Stimulated activated CD8-positive, alpha-beta memory T cell treated with anti-CD3 and anti-CD28 coated beads, Interleukin-15, amount 100 ng/mL, for 4 hours (primary cell): ENCODE measurements at places on chromosomes 7 and 10.

GRCh38 chr7:112771166-112771565 is 19.0 kb downstream of the TMEM168 start:
- no peak for DNase-seq

- DNase-seq, result no peak
Measured at GRCh38 chr7:47153576-47153975, 428.3 kb downstream of the TNS3 start.

GRCh38 chr10:105674448-105674847 is 1033.4 kb downstream of the SORCS3 start:
- no peak for DNase-seq

- DNase-seq, result no peak
Measured at GRCh38 chr10:17289763-17290162, 61.7 kb downstream of the VIM start.

DNA sequence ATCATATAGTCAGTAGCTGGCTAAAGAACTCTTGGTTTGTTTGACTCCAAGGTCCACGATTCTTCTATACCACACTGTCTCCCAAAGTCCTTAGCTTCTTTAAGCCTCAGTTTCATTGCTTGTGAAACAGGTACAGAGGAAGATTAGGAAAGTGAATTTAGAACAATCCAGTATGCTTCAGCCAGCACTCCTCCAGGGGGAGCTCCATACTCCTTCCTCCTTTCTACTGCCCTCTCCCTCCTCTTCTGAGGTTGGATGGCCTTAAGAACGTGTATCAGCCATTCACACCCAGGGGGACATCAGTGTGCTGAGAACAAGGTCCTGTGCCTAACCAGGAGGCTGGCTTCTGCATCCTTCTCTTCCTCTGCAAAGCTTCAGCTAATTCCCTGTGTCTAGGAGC is 54.8 kb upstream of the CALD1 start:
- no peak for DNase-seq

- no peak for DNase-seq
Measured at GRCh38 chr10:131141645-131142516, 169.6 kb downstream of the TCERG1L start.

- no peak for DNase-seq
Measured at GRCh38 chr7:5455581-5456219, 32.1 kb upstream of the TNRC18 start.

DNA sequence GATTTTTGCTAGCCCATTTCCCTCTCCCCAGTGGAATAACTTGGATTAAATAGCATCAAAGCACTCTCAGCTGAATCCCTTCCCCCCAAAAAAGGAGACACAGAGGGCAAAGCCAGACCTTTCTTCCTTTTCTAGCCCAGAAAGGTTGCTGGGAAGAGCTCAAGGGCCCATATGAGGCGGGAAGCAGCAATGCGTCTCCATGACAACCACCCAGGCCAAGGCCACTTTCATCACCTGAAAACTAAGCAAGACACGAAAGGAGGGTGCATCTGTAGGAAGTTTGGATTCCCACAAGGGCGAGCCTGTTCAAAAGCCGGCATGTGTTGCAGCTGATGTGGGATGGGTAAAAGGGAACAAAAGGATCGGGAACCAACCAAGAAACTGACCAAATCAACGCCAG is 229.1 kb downstream of the PLXNA4 start:
- no peak for DNase-seq

GRCh38 chr7:44116087-44116788 is 7.1 kb downstream of the POLD2 start:
- no peak for DNase-seq

DNA sequence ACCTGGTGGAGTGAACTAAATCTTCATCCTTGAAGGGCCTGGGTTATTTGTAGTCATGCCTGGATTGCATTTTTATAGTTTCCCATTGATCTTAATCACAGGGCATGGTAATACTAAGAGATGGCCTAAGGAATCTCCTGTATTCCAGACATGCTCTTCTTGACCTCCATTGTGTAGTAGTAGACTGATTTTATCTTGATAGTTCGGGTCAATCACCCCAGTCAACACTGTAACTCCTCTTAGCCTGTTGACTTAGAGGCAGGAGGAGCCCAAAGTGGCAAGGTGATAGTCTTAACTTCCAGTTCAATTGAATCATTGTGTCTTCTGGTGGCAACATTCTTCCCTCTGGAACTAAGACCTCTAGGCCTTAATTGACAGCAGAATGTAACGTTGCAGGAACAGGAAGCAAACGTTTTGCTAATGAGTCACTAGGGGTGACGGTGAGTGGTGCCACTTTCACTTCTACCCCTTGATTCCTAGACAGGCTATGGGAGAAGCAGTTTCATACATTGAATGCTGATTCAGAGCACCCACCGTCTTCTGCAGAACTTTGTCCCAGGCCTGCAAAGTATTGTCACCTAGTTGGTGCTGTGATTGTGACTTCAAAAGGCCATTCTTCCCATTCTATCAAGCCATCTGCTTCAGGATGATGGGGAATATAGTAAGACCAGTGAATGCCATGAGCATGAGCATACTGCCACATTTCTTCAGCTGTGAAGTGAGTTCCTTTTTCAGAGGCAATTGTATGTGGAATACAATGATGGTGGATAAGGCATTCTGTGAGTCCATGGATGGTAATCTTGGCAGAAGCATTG is 24.0 kb upstream of the PAPSS2 start:
- no peak for DNase-seq

- no peak for DNase-seq
Measured at GRCh38 chr10:14926061-14926470, 27.8 kb downstream of the DCLRE1C start.

GRCh38 chr7:132410861-132411541 is 165.3 kb downstream of the PLXNA4 start:
- no peak for DNase-seq

DNA sequence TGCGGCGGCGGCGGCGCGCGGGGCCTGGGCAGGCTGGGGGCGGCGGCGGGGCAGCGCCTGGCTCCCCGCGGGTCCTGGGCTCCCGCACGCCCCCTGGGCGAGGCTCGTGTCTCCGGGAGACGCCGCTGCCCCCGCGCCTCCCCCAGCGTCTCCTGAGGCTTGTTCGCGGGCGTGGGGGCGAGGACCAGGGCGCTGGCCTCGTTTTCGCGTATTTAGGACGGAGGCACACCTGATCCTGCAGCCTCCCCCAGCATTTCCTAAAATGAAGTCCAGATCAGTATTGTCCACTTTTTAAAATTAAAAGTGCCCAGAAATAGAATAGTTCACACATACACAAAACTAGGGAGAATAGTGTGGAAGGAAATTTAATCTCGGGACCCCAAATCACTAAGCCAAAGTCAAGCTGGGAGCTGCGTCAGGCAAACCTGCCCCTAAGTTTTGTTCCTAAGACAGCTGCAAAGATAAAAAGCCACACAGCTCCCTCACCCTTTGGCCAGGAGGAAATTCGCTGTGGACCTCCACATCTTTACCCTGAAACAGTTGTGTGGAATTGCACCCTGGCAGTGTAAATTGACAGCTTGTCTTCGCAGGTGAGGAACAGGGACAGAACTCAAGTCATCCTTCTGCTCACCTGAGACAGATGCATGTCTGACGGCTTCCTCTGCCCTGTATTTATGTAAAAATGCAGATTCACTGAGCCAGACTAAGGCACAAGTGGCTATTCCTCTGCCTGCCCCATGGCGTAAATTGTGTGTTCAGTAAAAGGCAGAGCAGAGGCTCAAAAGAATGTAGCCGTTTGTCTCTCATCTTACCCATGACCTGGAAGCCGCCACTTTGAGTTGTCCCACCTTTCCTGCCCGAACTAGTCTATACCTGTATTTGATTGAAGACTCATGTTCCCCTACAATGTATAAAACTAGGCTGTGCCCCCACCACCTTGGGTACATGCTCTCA is 740 bp downstream of the GALNT11 start:
- no peak for DNase-seq

- DNase-seq, result no peak
Measured at GRCh38 chr10:30192846-30193608, 133.6 kb upstream of the JCAD start.

DNA sequence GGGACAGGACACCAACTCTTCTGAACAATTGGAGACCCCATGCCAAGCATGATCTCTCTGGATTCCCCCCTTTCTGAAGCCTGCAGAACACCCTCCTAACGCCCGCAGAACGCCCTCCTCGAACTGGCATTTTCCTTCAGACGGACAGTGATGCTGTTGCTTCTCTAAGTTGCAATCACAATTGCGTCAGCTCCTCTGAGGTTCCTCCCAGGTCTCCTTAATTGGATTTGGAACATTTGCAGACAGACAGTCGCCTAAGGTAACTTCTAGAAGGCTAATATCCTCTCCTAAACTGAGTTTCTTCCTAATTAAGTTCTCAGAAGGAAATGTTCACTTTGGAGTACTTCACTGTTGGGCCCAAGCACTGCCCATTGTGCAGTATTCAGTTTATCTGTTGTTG is 20.5 kb upstream of the SERPINE1 start:
- no peak for DNase-seq

GRCh38 chr7:157487046-157487770 is 150.4 kb downstream of the DNAJB6 start:
- no peak for DNase-seq

DNA sequence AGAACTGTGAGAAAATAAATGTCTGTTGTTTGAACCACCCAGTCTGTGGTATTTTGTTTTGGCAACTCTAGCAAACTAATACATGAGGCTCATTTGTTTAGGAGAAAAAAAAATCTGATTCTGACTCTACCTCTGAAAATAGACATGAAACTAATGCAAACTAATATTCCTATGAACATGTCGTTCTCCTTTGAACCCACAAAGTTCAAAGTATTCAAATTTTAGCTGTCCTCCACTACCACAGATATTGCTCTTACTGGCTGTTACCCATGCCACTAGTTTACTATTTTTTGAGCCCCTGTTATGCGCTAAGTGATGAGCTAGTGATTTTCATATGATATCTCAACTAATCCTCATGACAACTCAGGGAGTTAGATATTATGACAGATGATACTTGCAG is 58.8 kb upstream of the ZNF804B start:
- DNase-seq, result no peak

DNA sequence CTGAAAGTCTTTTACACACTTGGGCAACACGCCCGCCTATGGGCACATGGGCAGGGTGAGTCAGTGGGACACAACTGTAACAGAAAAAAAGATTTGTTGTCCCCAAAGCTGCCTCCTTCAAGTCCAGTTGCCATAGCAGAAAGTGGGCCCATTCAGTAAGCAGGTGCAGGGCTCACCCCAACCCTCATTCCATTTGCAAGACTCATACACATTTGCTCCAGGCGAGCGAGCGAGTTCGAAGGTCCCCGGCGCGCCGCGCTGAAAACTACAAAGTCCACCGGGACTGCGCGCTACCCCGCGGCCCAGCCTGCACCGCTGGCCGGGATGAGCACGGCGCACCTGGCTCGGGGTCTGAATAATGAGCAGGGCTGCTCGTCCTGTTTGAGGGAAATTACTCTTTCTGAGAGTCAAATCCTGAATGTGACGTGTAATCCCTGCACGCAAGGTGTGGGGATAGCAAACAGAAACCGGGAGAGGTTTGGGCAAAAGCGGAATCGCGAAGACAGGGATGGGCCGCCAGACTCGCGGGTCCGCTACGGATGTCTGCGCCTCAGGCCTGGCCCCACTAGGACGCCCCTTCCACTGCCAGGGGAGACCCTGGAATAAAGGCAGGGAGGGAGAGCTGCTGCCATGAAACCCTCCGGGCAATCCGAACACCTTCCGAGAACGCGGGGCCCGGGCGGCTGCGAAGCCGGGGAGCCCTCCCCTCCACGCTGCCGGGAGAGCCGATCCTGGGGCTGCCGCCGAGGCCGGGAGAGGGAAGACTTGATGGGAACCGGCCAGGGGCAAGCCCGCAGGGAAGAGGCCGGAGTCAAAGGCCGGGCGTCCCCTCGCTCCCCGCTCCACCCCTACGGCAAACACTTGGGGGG is 982 bp downstream of the COBL start:
- DNase-seq, result no peak

DNA sequence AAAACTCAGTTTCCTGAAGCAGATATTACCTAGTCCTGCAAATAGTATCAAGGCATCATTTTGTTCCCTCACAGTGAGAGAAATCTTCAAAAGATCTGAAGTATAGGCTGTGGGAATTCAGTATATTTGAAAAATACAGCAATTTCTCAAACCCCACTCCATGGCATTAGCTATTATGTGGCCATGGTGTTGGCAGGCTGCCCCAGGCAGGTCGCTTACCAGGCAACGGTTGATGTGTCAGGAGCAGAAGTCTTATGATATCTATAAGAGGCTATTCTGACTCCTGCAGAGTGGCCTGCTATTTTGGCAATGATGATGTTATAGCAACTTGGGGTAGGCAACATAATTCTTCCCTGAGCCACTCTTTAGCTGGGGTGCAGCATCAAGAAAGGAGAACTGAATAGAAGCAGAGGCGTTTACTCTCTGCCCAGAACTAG is 187.9 kb downstream of the PLXDC2 start:
- DNase-seq, result no peak

- no peak for DNase-seq
Measured at GRCh38 chr10:78223088-78223487, 189.4 kb downstream of the RPS24 start.

DNA sequence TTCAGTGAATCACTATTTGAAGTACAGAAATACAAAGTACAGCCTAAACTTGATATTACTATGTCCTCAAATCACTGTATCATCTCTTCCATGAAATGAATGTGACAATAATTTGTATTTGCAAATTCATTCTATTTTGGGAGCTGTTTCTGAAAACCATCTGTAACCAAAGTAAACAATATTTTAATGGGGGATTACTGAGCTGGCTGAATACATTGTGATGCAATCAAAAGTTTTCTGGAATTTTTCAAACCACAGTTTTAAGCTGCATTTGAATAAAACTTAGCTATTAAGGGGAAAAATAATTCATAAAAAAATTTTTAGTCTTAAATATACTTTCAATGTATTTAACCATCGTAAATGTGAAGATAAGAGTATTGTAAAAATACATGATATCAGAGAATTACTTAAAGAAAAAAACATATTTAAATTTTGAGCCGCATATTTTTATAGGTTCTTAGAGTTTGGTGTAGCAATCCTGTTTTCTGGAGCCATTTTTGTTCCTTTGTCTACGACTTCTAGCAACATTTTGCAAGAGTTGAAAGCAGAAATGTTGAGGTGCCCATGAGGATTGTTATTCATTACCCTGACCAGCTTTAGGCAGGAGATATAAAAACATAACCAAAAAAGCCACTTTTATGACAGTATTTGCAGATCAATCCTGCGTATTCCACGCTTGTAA is 45.9 kb upstream of the AGMO start:
- no peak for DNase-seq

GRCh38 chr10:25531457-25532061 is 356.8 kb downstream of the GPR158 start:
- no peak for DNase-seq

GRCh38 chr7:96199421-96199820 is 122.5 kb downstream of the SLC25A13 start:
- DNase-seq, result no peak

GRCh38 chr7:151139071-151139790 is 28.3 kb downstream of the GBX1 start:
- no peak for DNase-seq

- DNase-seq, result no peak
Measured at GRCh38 chr10:124349996-124350280, 68.8 kb downstream of the OAT start.
